COLO829 (cell line): ENCODE measurements at places on chromosomes 7 and 10.

- no peak for DNase-seq
Measured at GRCh38 chr10:73206385-73206784, 38.5 kb downstream of the FAM149B1 start.

- no peak for DNase-seq
Measured at GRCh38 chr7:129160161-129160905, 15.8 kb downstream of the TSPAN33 start.

- no peak for DNase-seq
Measured at GRCh38 chr10:23557777-23558176, 118.9 kb downstream of the OTUD1 start.

- peak; percentile 40 for DNase-seq
Measured at GRCh38 chr10:11209830-11210181, 192.1 kb downstream of the CELF2 start.

- peak; percentile 72 for DNase-seq
Measured at GRCh38 chr10:29555746-29556481, 78.9 kb downstream of the SVIL start.

DNA sequence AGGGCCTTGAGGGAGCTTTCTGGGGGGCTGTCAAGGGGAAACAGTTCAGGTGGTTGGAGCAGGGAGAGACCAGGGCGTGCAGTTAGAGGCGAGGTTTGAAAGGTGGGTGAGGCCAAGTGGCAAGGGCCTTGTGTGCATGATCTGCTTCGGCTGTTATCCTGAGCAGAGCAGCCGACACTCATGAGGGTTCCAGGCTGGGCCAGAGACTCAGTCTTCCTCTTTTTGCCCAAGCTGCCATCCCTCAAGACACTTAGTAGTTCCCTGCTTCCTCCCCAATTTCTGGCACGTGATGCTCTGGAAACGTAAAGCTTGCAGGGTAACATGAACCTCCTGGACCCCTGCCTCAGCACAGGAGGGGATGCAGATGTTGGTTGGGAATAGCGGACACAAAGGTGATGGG lies 44.1 kb downstream of the KLRG2 start:
- no peak for DNase-seq

- no peak for DNase-seq
Measured at GRCh38 chr10:101062232-101063049, 652 bp downstream of the KAZALD1 start.

DNA sequence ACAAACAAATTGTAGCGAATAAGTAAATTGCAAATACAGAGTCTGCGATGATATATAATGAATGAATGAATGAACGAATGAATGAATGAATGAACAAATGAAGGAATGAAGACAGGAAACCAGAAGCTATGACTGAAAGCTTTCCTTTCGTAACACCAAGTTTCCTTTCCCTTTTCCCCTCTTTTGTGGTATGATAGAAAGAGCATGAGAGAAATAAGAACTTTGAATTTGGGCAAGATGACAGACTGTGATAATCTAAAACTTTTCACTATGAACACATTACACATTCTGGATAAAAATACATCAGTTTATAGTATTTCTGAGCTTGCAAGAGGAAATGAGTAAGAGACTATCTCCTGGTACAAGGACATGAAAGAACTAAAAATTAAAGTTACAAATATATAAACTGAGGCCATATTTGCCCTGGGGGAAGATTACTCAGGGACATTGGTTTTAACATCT lies 8.4 kb upstream of the UCN3 start:
- no peak for DNase-seq

DNA sequence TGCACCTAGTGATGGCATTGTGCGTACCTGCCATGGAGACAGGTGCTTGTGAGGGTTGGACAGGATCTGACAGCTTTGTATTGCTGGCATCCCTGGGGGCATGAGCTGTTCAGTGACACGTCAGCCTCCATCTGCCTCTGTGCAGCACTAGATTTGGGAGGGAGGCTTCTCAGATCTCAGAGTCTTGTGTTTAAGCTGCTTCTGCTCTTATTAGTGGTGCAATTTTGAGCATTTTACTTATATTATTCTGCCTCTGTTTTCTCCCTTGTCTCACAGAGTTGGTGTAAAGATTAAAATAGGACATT lies 5.1 kb downstream of the ARHGAP22 start:
- DNase-seq, result no peak

GRCh38 chr10:25498645-25499044 lies 323.8 kb downstream of the GPR158 start:
- no peak for DNase-seq

DNA sequence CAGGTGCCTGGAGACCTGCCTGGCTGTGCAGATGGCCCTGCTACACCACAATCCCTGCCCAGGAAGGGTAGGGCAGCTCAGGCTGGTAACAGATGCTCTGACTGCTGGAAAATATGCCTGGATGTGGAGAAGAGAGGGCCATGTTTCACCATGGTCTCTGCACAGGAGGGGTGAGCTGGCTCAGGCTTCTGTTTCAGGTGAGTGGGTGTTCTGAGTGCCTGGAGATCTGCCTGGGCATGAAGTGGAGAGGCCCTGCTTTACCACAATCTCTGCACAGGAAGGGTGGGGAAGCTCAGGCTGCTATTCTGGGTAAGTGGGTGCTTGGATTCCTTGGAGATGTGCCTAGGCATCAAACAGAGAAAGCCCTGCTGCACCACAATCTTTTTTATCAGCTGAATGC lies 350.1 kb downstream of the KIF20B start:
- no peak for DNase-seq

DNA sequence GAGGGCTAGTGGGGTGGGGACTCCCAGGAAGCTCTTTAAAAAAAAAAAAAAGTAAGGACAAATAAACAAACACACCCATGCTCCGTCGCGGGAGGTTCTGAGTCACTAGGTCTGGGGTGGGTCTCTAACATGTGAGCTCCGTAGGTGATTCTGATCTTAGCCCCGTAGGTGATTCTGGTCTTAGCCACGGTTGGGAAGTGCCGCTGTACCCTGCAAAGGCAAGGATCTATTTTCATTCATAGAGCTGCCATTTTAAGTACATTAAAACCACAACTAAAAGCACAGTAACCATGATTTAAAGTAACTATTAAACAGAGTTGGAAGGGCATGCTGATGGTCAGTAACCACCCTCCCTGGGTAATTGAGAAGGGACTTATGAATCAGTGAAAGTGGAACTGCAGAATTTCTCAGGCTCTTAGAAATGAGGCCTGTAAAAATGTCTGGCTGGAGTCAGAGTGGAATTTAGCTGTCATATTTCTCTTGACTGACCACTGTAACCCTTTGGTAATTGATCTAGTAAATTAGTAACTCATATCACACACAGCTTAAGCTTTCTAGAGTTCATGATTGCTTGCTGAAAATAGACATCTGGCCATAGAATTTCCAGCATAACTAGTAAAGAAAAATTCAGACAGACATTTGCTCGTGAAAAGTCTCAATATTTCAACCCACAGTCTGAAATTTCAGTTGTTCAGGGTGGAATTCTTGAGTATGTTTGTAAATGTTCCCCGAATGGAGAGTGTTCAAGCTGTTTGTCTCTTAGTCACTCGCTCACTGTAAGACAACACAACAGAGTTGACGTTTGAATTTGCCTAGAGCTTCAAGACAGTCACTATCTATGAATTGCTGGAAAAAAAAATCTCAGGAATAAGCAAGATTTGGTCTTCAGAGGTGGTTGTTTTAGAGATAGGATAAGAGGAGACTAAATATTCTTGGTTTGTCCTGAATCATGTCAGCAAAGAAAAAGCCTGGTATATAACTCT lies 34.2 kb upstream of the TCF7L2 start:
- DNase-seq, result no peak

DNA sequence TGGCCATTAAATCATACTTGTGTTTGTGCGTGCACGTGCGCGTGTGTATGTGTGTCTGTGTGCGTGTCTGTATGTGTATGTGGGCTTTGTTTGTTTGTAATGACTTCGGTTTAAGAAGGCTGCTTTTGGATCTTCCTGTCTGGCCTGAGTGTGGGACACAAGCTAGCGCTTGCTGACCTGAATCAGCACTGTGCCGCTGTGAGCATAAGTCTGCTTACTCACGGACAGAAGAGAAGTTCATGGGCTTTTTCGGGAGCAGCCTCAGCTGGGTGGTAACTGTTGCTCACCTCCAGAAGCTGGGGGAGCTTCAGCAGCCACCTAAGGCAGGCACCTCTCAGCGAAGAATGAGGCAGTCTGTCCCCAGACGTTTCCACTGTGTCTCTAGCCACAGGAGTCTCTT lies 56.1 kb upstream of the TRUB1 start:
- no peak for DNase-seq

DNA sequence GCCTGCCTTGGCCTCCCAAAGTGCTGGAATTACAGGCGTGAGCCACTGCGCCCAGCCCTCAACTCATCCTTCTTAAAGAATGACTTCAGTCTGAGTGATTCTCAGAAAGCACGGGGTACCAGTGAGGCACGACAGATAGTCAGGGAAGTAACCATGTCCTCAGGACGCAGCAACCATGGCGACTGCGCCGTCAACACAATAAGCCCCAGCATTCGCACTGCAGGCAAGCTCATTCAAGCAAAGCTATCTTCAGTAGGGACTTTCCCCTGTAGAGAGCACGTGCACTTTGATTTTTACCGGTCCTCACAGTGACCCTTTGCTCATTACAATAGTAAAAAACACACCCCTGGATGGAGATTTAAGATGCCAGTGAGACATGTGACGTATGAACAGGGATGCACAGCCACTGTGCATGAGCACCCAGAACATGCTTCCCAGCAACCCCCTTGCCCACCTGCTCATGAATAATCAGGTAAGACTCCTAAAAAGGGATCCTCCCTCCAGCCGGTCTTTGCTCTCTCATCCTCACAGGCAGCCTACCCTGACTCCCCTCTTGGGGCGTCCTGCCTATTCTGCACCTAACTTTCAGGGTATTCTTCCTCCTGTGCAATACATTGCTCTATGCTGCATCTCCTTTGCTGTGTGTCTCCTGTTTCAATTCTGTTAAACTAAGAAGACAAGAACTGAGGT lies 9.1 kb downstream of the WDR86 start:
- no peak for DNase-seq

DNA sequence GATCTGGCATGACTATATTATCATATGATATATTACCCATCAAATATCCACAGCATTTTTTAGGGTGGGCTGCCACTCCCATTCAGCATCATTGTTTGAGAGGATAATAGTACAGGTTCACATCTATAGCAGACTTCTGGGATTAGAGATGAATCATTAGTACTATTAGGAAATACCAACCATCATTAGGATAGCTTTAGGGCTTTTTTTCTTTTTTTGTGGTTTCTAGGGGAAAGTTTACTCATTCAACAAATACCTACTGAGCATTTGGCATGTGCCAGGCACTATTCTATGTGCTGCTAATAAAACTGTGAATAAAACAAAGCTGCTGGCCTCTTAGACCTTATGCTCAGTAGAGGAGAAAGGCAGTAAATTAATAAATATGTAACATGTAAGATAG lies 40.6 kb downstream of the NHLRC2 start:
- DNase-seq, result peak; percentile 16

DNA sequence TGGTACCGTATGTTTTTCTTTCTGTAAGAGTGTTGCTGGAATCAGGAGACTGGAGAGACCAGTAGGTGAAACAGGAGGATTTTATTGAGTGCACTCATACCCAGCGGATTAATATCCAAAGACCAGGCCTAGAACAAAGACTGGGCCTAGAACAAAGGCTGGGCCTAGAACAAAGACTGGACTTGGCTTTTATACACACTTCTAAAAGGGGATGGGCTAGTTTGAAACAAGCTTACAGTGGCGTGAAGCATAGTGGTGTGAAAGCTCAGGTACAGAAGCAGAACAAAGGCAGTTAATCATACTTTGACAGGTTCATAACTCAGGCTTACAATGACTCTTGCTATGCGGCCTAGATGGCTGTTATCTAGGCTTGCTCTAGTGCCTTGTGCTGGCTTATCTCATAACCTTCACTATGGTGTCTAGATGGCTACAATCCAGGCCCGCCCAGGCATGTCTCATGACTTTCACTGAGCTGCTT lies 67.7 kb downstream of the TRIM24 start:
- no peak for DNase-seq

DNA sequence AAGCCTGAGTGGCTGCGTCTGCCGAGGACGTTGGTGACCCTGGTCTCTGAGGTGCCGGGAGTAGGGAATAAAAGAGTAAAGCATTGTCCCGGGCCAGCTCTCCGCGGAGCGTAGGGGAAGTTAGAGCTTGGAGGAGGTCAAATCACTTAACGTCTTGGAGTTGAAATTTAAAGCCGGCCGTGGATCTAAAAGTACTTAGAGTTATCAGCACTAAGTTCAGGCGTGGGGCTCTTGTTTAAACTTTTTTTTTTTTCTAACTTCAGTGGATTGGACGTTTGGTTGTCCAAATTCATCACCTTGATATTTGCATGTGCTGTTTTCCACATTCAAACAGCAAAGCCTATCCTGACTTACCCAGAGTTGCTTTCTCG lies 700 bp downstream of the NIPSNAP2 start:
- DNase-seq, result no peak

DNA sequence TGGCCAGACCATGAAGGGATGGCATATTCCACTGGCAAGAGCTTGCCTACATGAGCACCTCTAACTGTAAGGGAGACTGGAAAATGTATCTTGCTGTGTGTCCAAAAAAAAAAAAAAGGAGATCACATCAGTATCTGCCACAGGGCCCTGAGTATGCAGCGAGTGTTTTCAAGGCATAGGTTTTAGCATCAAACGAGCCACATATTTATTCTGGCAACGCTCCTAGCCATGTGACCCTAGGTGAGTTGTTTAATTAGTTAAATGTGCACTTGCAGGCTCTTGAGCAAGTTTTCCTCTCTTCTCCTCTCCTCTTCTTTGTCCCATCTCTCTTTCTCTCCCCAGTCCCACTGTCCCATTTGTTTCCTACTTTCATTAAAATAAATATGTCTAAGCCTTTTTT lies 428.7 kb upstream of the AKR1E2 start:
- DNase-seq, result no peak

GRCh38 chr10:119479532-119479931 lies 63.0 kb downstream of the RGS10 start:
- DNase-seq, result no peak

GRCh38 chr10:62623223-62623622 lies 181.3 kb upstream of the ADO start:
- no peak for DNase-seq

- DNase-seq, result no peak
Measured at GRCh38 chr7:102288285-102288930, 1.7 kb downstream of the SH2B2 start.

DNA sequence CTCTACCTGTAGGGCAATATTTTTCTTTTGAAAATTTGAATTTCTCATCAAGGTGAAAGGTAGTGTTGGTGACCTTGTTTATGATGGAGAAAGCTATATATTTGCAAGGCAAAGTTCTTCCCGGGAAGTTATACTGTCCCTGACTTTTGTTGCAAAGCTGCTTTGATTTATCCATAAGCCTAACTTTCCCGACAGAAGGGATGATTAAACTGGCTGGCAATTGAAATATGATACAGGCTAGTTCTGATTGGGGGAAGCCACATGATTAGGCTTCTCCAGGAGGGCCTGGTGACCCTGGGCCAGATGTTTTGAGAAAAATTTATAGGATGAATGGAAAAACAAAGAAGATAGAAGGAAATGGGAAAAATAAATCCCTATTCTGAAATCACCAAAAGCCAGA lies 215.5 kb downstream of the ACTR3B start:
- no peak for DNase-seq
